ENCODE measurements at places on chromosomes 16 and 17.

DNA sequence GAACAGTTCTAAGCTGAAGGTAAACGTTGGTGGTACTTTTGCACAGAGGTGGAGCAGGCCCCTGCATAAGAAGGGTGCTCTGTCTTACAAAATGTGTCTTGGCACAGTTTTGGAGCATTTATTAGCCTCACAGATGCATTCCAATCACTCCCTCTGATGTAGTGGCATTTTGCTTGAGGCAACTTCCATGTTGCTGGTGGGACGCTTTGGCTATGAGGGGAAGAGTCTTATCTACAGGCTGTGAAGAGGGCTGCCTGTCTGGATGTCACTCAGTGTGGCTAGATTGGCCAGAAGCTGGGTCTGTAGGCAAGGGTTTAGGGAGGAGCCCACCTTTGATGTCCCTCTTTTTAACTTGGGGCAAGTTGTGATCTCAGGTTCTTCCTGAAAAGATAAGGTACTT, 2.6 kb upstream of the RARA start:
- no peak for ATAC-seq

DNA sequence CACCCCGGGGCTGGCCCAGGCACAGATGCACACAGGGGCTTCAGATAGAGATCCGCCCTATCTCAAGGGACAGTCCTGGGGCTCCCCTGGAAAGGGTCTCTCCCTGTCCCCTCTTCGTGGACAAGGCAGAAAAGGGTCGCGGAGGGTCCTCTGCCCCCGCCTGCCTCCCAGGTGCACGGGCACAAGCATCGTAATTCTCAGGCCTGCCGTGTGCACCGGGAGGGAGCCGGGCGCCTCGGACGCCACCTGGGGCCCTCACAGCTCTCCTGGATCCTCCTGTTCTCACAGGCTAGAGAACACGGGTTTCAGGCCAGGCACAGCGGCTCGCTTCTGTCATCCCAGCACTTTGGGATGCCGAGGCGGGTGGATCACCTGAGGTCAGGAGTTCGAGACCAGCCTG, 11.9 kb upstream of the PABPN1L start:
- ATAC-seq = no peak

DNA sequence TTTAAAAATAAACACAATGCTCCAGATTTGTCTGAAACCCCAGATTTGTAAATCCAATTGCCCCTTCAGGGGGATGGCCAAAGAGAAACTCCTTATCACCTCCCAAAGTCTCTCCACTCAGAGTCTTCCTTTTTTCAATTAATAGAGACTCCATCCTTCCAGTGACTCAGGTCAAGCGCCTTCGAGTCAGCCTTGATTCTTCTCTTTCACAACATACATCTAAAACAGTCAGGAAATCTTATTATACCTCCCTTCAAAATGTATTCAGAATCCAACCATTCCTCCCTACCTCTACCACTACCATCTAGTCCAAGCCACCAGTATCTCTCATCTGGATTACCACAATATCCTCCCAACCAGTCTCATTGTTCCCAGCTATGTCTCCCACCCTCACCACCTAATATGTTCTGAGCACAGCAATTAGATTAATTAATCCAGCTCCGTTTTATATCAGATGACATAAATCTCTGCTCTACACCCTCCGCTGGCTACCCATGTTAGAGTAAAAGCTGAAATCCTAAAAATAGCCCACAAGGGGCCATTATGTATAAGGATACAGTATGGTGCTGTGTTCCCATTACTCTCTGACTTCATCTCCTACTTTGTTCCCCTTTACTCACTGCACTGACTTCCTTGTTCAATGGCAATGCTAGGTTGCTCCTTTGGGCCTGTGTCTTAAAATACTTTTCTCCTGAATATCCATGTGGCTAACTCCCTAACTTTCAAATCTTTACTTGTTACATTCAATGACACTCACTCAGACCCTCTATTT, 11.8 kb downstream of the SIAH1 start:
- ATAC-seq = no peak

- no peak for ATAC-seq
Observed at GRCh38 chr16:30382111-30382881, at the start of gene SEPTIN1. SEPTIN1 (minus strand) TSS chr16:30382561; CDS start chr16:30382542, 19 bp downstream.

- ATAC-seq = peak; percentile 59
Observed at GRCh38 chr17:44363613-44364159, at the start of gene FAM171A2. FAM171A2 (minus strand) TSS chr17:44363853; CDS start chr17:44363714, 139 bp downstream.

GRCh38 chr16:30474074-30474452, 1.5 kb downstream of the ITGAL start:
- no peak for ATAC-seq

- no peak for ATAC-seq
Observed at GRCh38 chr17:52536489-52536888, 378.0 kb upstream of the CA10 start.

All from esophagus mucosa (tissue), 1 donor.